ENCODE measurements at places on chromosomes 5 and 9.

- no peak for DNase-seq
These were observed 26.6 kb upstream of the FIBCD1 start for GRCh38 chr9:130965680-130966079.

DNA sequence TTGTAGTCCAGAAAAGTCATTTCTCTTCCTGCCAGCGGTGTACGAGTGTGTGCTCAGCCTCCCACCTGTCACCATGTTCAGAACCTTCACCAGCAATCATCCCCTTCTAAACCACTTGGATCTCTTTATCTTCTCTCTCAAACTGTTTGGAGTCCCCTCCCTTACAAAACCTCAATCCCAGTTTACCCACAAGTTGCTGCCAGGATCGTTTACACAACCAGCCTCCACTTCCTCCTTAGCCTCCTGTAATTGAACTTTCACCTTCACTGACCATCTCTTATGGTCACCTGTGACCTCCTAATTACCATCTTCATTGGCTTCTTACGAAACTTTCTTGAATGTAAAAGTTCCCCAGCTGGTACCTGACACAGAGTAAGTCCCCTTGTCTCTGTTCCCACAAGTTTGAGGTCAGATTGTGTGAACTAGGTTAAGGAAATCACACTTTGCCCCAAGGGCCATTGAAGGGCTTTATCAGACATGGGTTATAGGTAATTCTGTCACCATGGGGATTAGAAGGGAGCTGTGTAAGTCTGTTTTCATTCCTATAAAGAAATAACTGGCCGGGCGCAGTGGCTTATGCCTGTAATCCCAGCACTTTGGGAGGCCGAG, 20.0 kb downstream of the RNF44 start:
- no peak for DNase-seq

GRCh38 chr5:151296974-151297373, 6.6 kb downstream of the SLC36A3 start:
- DNase-seq, result no peak

DNA sequence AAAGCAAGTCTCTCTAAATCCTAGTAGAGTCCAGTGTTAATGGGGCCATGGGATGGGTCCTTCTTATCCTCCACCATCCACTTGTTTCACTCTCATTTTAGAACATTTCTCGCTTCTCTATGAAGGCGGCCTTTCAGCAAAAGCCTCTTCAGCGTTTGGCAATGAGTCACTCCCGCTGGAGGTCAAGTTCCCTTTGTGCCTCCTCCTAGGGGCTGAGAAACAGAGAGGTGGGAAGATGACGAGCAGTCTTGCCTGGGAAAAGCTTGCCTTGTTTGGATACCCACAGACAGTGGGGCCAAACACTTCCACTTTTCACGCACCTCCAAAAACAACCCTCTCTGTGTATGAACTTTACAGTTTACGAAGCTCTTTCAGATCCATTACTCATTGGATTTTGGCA, 168.8 kb downstream of the GABBR2 start:
- peak; percentile 58 for DNase-seq

DNA sequence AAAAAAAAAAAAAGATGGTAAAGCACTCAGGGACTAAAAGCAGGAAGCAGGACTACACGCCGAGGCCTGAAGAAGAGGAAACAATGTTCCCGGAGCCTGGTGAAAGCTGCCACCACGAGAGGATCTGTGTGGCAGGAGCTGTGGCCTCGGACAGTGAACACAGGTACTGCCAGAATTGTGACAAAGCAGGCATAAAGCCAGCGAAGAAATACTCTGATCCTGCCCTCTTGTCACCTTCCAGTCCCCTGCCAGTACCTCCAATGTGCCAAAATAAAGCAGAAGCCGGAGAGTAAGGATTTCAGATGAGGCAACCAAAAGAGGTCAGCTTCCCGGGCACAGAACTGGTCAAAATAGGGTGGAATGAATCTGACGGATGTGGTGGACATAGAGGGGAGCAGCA, 211.5 kb upstream of the TARS1 start:
- DNase-seq, result no peak

GRCh38 chr9:12516573-12516972, 176.6 kb upstream of the TYRP1 start:
- DNase-seq, result no peak

DNA sequence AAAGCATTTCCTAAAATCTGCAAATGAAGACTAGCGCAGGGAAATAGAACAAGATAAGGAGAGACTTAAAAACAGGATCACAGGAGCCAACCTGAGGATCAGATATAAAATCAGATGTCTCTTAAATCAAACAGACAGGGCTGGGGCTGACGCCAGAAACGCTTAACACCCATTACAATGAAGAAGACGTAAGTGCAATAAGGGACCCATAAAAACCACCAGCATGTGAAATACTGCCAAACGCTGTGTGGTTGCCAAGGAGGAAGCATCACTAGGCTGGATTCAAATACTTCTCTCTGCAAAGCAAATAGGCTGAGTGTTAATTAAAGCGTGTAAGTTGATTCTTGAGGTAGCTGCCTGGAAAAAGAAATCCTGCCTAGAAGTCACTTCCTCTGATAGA, 74.4 kb upstream of the ATP10B start:
- DNase-seq, result no peak

GRCh38 chr5:180313677-180314505, 22.0 kb upstream of the MAPK9 start:
- DNase-seq, result no peak

DNA sequence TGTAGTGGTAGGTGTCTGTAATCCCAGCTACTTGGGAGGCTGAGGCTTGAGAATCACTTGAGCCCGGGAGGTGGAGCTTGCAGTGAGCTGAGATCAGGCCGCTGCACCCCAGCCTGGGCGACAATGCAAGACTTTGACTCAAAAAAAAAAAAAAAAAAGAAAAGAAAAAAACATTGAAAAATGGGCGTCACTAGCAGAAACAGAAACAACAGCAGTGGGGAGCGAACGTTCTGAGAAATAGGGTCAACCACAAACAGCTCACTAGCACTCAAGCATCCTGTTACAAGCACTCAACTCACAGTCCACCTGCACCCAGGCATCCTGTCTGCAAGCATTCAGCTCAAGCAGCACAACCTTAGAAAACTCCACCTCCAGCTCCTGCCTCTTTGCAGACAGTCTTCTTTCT, 17.2 kb downstream of the TRIM14 start:
- DNase-seq, result no peak

DNA sequence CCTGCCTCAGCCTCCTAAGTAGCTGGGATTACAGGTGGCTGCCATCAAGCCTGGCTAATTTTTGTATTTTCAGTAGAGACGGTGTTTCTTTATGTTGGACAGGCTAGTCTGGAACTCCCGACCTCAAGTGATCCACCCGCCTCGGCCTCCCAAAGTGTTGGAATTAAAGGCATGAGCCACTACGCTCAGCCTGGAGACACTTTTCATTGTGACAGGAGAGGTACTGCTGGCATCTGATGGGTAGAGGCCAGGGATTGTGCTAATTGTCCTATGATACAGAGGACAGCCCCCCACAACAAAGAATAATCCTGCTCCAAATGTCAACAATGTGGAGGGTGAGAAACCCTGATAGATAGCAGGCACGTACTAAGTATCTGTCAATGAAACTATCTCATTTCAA, 91.3 kb upstream of the SLC25A48 start:
- no peak for DNase-seq

GRCh38 chr5:95808013-95808685, 14.4 kb downstream of the GLRX start:
- DNase-seq, result no peak

- DNase-seq, result no peak
These were observed 24.3 kb upstream of the PITX1 start for GRCh38 chr5:135058331-135058732.

GRCh38 chr9:26637101-26637500, 255.5 kb downstream of the CAAP1 start:
- DNase-seq, result no peak
